ENCODE measurements at places on chromosomes 16 and 17. TPM values are rescaled to one million over a fixed set of nuclear protein-coding genes. Genes with fewer than 3 reads are reported as not detected.
A peak's percentile ranks its signal among the peaks of the same experiment; 100 is the strongest.

GRCh38 chr17:34370997-34371395 lies 8.0 kb upstream of the CCL1 start:
- no peak for DNase-seq

- no peak for DNase-seq
Observed at GRCh38 chr16:4537376-4538343, 913 bp downstream of the CDIP1 start.

GRCh38 chr17:47693731-47694580 lies at the start of gene TBKBP1:
TSS of gene TBKBP1 (plus strand) at chr17:47694161. CDS start at chr17:47696113, 1,952 bp downstream.
- DNase-seq: peak; percentile 74

DNA sequence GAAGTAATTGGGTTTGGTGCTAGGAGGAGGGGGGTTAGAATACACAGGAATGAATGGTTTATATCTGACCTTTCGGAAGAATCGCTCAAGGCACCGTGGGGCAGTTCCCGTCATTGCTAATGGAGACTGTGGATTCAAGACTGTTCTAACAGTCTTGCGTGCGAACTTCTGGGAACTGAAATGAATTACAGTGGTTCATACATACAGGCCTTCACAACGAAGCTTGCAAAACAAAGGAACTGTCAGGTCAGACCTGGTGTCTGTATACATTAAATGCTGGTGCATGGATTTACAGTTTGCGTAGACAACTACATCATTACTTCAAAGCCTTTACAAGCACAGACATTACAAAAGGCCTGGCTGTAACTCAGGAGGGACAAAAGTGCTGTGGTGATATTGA lies 983.9 kb downstream of the CDH11 start:
- no peak for DNase-seq

DNA sequence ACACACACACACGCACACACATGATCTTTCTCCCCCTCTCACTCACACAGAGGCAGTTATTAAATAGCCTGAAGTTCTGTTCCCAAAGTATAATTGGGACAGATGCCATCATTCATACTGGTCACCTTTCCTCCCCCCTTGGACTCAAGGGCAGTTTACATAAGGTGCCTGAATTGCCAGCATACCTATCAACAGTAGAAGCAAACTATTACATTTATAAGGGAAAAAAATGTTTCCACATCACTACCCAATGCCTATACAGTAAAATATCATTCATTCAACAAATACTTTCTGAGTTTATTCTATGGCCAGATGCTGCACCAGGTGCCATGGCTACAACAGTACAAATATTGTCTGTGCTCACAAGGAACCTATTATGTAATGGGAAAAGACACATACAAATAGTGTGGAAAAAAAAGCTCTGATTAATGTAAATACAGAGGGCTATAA lies 6.3 kb downstream of the CNTD1 start:
- no peak for DNase-seq

GRCh38 chr16:191831-192230 lies 11.6 kb downstream of the HBQ1 start:
- DNase-seq: no peak

The OMG gene
- total RNA-seq: not detected

The ZFP3 gene
- 10.8 TPM for total RNA-seq

The IRX5 gene
- not detected for total RNA-seq

The SNAI3 gene
- 0.82 TPM for total RNA-seq

The HS3ST2 gene
- total RNA-seq: 0.20 TPM

The KCNJ18 gene
- total RNA-seq: not detected
